ENCODE measurements at places on chromosomes 2 and 18.

- no peak overlapping the region for H3K4me3 ChIP-seq
- H3K27me3 ChIP-seq = no peaks in the 10 kb centered on the region
- H3K36me3 ChIP-seq = no peaks in the 10 kb centered on the region
- DNase-seq = no peak
Measured at GRCh38 chr18:55085557-55086285, 126.5 kb upstream of the CCDC68 start.

- no peak overlapping the region for H3K27ac ChIP-seq
- H3K36me3 ChIP-seq = no peaks in the 10 kb centered on the region
- H3K4me3 ChIP-seq = no peak overlapping the region
- no peaks in the 10 kb centered on the region for H3K27me3 ChIP-seq
- DNase-seq = no peak
- H3K4me1 ChIP-seq = no peaks in the 10 kb centered on the region
Measured at GRCh38 chr2:73008766-73009135, 62.8 kb downstream of the SFXN5 start.

- no peaks in the 10 kb centered on the region for H3K27me3 ChIP-seq
- H3K36me3 ChIP-seq = no peaks in the 10 kb centered on the region
- H3K4me1 ChIP-seq = no peaks in the 10 kb centered on the region
- no peak overlapping the region for H3K4me3 ChIP-seq
- H3K27ac ChIP-seq = no peak overlapping the region
- no peak for DNase-seq
Measured at GRCh38 chr18:63161032-63161760, 158.4 kb downstream of the BCL2 start.

DNA sequence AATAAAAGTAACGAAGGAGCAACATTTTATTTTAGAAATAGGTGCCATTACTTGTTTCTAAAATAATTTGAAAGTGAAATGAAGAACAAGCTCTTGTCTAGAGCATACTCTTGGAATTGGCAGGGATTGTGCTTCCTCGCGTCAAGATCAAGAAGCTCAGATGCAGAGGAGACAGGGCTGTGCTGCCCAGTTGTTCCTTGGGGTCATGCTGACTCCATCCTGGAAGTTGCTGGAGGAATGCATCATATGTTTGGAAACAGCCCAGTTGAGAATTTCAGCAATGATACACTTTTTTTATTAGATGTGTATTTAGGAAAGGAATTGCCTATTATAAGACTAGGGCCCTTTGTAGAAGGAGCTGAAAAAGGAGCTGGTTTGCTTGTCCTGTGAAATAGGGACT is 17.2 kb downstream of the LTBP1 start:
- no peaks in the 10 kb centered on the region for H3K36me3 ChIP-seq
- no peak overlapping the region for H3K4me3 ChIP-seq
- H3K27me3 ChIP-seq = no peaks in the 10 kb centered on the region
- DNase-seq = no peak

GRCh38 chr2:187541086-187542085 is 12.8 kb downstream of the TFPI start:
- H3K27ac ChIP-seq = no peak overlapping the region
- H3K4me3 ChIP-seq = no peak overlapping the region
- peaks cover 5% of the 10 kb centered on the region for H3K4me1 ChIP-seq
- no peaks in the 10 kb centered on the region for H3K36me3 ChIP-seq

DNA sequence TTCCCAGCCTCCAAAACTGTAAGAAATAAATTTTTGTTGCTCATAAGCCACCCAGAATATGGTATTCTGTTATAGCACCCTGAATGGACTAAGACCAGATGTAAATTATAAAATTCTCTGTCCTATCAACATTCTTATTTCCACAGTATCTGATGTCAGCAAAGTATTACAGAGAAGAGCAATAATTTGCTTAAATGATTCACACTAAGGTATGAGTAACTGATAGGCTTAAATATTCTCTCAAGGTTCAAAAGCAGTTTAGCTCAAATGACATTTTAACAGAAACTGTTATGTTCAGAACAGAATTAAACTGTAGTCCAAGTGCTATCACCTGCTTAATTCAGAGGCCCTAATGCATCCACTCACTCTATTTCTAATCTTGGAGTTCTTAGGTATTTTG is 12.8 kb downstream of the SESTD1 start:
- no peak overlapping the region for H3K27ac ChIP-seq
- no peaks in the 10 kb centered on the region for H3K36me3 ChIP-seq
- no peaks in the 10 kb centered on the region for H3K27me3 ChIP-seq
- DNase-seq = no peak
- H3K4me3 ChIP-seq = no peak overlapping the region

DNA sequence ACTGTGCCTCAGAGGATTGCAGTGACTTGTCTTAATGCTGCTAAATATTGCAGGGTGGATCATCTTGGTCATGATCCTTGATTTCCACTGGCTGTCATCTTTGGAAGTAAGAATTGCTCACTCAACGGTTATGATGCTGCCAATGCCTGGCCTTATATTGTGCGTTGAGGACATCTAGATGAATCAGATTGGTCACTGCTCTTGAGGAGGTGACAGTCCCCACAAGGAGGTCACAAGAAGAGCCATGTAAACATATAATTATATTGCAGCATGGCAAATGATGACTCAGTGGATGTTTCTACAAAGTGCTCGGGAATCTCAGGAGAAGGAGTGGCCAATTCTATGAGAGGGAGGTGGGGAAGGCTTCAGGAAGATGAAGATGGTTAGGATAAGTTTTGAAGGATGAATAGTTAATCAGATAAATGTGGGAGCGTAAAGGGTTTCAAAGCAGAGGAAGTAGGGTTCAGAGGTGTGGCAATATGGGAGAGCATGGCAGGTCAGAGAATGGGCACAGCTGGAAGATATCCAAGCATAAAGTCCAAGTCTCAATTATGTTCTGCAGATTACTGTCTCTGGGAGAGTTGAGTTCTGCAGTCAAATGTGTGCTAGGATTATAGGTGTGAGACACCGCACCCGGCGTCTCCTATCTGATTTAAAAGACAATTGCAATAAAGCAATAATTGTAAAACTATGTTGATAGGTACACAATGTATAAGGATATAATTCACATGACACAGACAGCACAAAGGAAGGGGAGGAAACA is 21.3 kb upstream of the TMEM131 start:
- no peaks in the 10 kb centered on the region for H3K27me3 ChIP-seq
- H3K4me3 ChIP-seq = no peak overlapping the region
- DNase-seq = no peak
- H3K4me1 ChIP-seq = no peaks in the 10 kb centered on the region
- H3K36me3 ChIP-seq = no peaks in the 10 kb centered on the region

GRCh38 chr2:54122171-54122935 is 6.9 kb downstream of the ACYP2 start:
- H3K27ac ChIP-seq = no peak overlapping the region
- no peak overlapping the region for H3K4me3 ChIP-seq
- H3K4me1 ChIP-seq = no peaks in the 10 kb centered on the region

- no peaks in the 10 kb centered on the region for H3K27me3 ChIP-seq
- no peaks in the 10 kb centered on the region for H3K36me3 ChIP-seq
- no peak overlapping the region for H3K27ac ChIP-seq
- DNase-seq = no peak
- H3K4me3 ChIP-seq = no peak overlapping the region
Measured at GRCh38 chr2:1538663-1539062, 125.4 kb downstream of the TPO start.
